ENCODE measurements at places on chromosomes 4 and X. TPM values are rescaled to one million over a fixed set of nuclear protein-coding genes. Genes with fewer than 3 reads are reported as not detected.

SPARCL1 gene
- total RNA-seq, result 188 TPM

- DNase-seq, result no peak
These were observed 1.2 kb downstream of the PRKX start for GRCh38 chrX:3712051-3712869.

TLL1 gene
- total RNA-seq, result 0.78 TPM

GRCh38 chr4:36111172-36111571 is 133.1 kb downstream of the ARAP2 start:
- no peak for DNase-seq

DNA sequence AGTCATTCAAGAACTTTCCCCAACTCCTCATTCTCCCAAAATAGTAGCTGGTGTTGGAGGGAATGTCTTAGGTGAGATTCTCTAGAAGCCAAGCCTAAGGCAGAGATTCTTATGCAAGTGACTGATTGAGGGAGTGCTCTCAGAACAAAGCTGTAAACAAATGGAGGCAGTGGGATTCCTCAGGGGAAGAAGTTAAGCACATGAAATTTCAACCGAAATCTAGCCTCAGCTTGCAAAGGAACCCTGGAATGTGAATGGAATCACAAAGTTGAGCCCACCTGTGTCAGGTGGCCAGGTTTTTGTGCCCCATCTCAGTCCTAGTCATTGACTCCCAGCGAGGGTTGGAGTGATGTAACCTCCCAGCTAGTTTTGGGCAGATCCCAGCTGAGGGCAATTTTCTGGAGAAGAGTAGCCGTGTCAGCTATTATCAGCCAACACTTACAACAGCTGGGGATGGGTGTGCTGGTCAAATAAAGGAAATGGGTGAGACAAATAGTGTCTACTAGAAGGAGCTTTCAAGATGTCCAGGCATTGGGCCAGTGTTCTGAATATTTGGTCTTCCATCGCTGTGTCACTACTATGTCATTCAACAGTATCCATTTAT is 29.7 kb upstream of the FGF2 start:
- DNase-seq, result no peak

- no peak for DNase-seq
These were observed 227.9 kb upstream of the ANKRD50 start for GRCh38 chr4:124940387-124940786.

CHIC1 gene
- total RNA-seq, result 6.8 TPM

DNA sequence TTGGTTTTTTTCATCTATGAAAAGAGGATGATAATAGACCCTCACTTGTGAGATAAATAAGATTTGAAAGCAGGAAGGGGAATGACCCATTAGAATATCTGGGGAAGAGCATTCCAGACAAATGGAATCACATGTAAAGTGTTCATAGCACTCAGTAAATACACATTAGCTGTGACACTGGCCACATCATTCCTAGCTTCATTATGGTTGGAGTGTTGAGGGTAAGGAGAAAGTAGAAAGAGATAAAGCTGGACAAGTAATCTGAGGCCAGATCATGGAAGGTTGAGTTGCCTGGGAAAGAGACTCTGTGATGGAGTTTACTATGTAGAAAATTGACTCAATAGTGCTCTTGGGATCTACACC is 6.9 kb upstream of the PGRMC1 start:
- no peak for DNase-seq

FGB gene
- total RNA-seq, result not detected

TAF9B gene
- 10.5 TPM for total RNA-seq

DNA sequence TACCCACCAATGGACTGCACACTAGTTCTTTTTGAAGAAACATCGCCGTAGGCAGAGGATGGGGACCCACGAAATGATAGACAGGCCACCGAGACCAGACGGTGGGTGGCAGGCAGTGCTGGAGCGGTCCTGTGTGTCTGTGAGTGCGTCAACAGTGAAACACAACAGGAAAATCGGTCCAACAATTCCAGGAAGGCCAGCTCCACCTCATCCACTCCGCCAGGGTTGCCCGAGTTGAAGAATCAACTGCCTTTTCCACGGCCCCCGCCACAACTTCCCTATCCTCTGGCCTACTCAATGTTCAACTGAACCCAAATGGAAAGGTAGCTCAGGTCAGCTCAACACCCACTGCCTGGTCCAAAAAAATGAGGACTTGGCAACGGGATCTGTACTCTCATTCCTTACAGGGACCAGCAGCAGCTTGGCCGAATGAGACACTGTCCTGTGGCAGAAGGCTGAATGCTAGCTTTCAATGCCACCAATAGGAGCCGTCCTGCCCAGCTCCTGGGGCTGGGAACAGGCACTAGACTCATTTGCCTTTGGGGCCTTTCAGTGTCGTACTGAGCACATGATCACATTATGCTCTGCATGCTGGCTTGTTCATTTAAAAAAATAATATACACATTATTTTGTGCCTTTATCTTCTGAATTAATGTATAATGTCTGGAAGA is 43.5 kb downstream of the MID1 start:
- DNase-seq, result no peak

DNA sequence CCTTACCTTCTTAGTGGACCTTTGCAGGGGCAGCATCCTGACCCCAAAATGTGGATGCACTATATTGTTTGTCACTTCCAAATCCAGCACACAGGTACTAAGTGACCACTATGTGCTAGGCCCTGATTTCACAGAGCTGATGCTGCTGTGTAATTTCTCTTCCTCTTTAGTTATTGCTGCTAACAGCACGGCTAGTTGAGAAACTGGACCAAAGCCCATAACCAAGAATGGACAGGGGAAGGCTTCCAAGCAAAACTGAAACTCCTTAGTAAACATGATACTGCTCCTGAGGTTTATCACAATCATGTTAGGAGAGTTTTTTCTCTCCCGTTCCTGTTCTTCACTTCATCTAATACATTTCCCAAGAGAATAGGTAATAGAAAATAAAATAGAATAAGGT is 172.9 kb upstream of the TTC29 start:
- DNase-seq, result no peak

GRCh38 chr4:7904952-7905915 is 34.4 kb downstream of the AFAP1 start:
- DNase-seq, result no peak

- no peak for DNase-seq
These were observed 16.4 kb downstream of the PNMA6F start for GRCh38 chrX:153304988-153305736.

ZAR1 gene
- total RNA-seq, result not detected

GRCh38 chr4:158778156-158778711 is 9.4 kb downstream of the FNIP2 start:
- DNase-seq, result no peak

GRCh38 chr4:70623323-70623722 is 5.2 kb upstream of the ENAM start:
- no peak for DNase-seq

EPHA5 gene
- total RNA-seq, result 0.06 TPM

- no peak for DNase-seq
These were observed 420.1 kb upstream of the INTU start for GRCh38 chr4:127212701-127213100.

DNA sequence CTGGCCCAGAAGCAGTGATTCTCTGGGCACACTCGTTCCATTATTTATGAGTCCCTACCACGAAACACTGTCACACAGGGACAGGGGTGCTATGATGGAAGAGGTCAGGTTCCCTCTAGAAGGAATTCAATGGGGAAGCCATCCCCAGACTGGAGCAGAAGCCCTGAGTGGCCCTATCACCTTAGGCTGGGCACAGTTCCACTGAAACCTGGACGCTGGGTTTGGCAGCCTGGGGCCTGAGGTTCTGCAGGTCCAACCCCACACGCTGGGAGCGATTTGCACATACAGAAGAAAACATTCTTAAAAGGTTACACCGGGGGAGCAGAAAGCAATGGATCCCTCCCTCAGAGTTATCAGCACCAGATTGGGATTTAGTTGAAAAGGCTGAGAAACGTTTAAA is 63.3 kb downstream of the PHKA2 start:
- DNase-seq, result no peak

DNA sequence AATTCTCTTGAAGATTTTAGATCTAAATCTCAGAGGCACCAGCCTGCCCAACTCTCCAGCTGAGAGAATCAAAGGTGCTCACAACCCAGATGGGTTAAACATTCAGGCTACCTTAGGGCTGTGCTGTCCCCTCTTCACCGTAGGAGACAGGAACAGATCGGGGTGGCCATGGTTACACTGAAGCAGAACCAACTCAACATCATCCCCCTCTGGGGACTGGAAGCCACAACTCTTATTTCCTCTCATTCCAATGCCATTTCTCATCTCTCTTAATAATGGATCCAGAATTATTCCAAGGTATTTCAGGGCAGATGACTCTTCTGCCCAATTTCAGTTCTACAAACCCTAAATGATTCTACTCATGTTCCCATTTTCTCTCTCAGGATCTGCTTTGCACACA is 109.7 kb downstream of the NKX6-1 start:
- DNase-seq, result no peak

DNA sequence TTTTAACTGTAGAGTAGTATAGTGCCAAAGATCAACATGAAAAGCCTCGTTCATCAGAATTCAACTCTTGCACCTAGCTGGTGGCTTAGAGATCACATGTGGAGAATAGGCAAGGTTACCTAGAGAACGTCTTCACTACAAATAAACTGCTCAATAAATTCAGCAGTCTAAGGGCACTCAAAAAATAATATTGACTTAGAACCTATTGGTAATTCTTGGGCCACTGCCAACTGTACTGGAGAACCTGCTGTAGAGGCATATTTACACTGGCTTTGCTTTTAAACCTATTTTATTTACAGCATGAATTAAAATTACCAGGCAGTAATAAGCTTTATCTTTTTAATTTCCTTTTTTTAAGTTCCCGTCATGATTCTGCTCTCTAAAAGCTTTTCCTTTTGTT is 343.7 kb downstream of the PDHA2 start:
- DNase-seq, result no peak

GRCh38 chr4:7394681-7395451 is 39.9 kb downstream of the PSAPL1 start:
- no peak for DNase-seq

DNA sequence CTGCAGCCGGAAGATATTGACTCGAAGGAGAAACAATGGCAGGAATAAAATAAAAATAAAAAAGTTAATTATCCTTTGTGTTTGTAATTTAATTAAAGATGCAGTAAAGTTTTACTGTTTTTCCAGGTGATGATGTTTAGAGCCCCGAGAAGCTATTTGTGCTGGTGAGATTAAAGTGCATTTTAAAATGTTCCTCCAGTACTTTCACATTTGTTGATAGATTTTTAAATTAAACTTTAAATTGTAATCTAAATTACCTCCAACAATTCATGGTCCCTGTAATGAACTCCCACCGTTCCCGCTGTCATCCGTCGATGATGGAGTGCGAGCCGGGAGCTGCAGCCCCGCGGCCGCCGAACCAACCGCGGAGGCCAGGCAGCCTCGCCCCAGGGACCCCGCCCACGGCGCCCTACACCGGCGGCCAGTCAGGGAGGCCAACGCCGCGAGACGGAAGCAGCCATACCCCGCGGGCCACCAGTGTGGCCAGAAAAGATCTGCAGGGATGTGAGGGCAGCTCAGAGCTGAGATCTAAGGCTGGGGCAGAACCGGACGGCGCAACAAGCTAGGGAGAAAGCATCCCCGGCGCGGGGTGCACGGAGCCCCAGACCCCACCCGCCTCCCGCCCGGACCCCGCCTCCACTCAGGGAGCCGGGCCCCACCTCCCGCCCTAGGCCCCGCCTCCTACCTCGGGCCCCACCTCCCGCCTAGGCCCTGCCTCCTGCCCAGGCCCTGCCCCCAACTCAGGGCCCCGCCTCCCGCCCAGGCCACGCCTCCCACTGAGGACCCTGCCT is 104.0 kb downstream of the FAM53A start:
- peak; percentile 94 for DNase-seq

- no peak for DNase-seq
These were observed 152.7 kb downstream of the GABRG1 start for GRCh38 chr4:45971108-45971507.

DNA sequence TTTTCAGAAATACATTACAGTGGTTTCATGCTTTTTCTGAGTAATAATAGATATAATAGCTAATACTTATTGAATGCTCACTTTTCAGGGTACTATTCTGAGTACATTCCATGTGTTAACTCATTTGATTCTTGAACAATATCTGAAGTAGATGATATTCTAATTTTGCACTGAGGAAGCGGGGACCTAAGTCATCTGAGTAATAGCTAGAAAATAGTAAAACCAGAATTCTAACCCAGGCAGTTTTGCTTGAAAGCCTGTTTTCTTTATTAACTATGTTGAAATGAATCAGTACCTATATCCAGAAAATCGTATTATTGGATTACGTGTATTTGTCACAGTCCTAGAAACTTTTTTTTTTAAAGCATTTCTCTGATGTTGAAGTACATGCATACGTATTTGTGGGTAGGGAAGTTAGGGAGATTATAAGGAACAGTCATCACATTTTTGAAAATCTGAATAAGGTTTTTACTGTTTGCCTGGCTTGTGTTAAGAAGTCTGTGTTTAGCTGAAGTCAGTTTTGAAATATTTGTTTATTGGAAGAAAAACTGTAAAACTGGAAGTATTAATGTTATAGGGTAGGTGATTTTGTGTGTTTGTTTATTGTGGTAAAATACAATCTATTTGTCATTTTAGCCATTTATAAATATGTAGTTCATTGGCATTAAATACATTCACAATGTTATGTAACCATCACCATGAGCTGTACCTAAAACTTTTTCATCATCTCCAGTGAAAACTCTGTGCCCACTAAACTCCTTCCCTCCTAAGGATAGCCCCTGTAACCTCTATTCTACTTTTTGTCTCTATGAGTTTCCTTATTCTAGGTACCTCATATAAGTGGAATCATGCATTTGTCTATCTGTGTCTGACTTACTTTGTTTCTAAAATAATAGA is 55.3 kb downstream of the FIP1L1 start:
- no peak for DNase-seq

DNA sequence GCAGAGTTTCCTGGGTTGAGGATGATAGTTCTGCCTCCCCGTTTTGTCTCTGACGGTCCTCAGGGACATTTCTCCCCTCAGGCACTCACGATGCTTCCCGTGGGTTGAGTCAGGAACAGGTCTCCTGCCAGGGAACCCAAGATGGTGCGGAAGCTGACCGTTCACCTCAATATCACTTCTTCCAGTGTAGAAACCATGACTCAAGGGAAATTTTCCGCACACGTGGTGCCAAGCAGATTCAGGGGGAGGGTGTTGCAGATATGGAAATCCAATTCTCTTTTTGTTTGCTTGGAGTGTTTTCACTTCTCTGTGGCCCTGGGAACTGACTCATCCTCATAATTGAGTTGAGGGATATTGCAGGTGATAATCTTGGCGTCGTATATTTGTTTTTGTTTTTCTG is 46.7 kb downstream of the CXorf49B start:
- no peak for DNase-seq

- no peak for DNase-seq
These were observed 36.2 kb upstream of the USP38 start for GRCh38 chr4:143148521-143148920.

DNA sequence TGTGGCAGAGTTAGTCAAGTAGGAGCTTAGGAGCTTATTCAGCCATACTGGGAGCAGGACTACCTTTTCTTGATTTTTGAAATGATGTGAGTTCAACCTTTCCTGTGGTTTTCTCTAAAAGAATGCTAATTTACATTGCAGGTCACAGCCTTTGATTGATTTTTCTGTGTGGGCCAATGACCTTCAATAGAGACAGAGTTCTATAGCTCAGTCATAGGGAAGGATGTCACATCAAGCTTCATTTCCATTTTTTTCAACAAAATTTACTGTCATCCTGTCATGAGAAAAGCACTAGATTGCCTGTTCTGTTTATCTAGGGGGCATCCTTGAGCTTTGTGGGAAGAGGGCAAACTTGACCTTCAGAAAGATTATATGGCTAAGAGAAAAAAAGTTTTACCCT is 448.7 kb downstream of the MID1IP1 start:
- no peak for DNase-seq

ADAMTS3 gene
- 0.13 TPM for total RNA-seq

GRCh38 chrX:101483705-101484104 is 1.6 kb upstream of the ARMCX4 start:
- DNase-seq, result no peak

- DNase-seq, result no peak
These were observed 44.6 kb downstream of the FGFBP1 start for GRCh38 chr4:15893962-15894361.

Measured in psoas muscle (tissue), 8 donors.